ENCODE measurements at places on chromosomes 7 and 10.

DNA sequence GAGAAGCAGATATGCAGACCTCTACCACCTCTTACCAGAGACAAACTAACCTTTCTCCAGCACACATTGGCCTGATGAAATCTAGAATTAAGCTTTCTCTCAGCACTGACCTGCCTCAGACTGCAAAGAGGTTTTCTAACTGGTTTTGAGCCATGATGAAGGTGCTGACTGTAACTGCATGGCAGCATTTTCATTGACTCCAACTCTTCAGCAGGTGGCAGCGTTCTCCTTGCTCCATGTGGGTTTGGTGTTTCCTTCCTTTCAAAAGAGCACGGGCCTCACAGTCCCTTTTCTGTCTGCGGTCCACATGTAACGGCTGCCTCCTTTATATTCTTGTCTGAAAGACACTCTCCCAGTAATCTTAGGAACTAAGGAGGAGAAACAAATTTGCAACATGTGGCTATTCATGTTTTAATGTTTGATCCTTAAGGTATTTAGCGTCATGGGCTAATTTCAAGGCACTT is 12.6 kb downstream of the KLLN start:
- H3K27ac ChIP-seq, result no peak overlapping the region
- H3K27me3 ChIP-seq, result no peaks in the 10 kb centered on the region
- no peaks in the 10 kb centered on the region for H3K4me1 ChIP-seq
- no peaks in the 10 kb centered on the region for H3K36me3 ChIP-seq
- DNase-seq, result peak; percentile 43
- no peak overlapping the region for H3K4me3 ChIP-seq

DNA sequence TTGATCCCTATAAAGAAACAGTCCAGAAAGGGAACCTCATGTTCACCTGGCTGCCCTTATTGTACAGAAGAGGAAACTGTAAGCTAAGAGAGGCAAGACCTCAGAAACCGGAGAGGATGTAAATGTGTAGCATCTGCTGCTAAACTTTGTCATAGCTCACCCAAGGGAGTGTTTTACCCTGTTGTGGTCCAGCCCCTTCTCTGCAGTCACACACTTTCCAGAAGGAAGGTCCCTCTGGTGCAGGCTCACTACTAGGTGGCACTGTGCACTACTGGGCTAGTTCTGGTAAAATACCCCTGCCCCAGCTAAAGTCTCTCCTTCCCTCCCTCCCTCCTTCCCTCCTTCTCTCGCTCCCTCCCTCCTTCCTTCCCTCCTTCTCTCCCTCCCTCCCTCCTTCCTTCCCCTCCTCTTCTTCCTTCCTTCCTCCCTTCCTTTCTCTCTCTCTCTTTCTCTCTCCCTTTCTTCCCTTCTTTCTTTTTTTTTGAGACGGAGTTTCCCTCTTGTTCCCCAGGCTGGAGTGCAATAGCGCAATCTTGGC is 42.5 kb upstream of the LCOR start:
- DNase-seq, result no peak
- no peaks in the 10 kb centered on the region for H3K36me3 ChIP-seq
- no peak overlapping the region for H3K4me3 ChIP-seq
- no peaks in the 10 kb centered on the region for H3K4me1 ChIP-seq

DNA sequence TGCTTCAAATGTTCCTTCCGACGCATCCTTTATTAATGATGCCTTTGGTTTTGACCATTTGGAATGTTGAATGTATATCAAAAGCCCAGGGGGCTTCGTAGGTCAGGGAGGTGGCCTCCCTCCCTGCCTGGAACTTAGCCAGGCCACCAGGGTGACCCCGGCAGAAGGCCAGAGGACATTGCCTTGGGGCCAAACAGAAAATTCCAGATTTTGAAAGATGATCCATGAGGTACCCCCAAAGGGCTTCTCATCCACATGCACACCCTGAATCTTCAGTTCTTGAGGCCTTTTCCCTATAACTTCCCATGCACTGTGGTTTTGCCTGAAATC is 171.7 kb downstream of the ADAM12 start:
- H3K27me3 ChIP-seq, result peaks cover 2% of the 10 kb centered on the region
- no peaks in the 10 kb centered on the region for H3K4me1 ChIP-seq

- no peaks in the 10 kb centered on the region for H3K27me3 ChIP-seq
- no peaks in the 10 kb centered on the region for H3K36me3 ChIP-seq
- no peak overlapping the region for H3K27ac ChIP-seq
- DNase-seq, result no peak
- H3K4me1 ChIP-seq, result no peaks in the 10 kb centered on the region
- no peak overlapping the region for H3K4me3 ChIP-seq
Measured at GRCh38 chr7:69934144-69934903, 336.0 kb downstream of the AUTS2 start.

DNA sequence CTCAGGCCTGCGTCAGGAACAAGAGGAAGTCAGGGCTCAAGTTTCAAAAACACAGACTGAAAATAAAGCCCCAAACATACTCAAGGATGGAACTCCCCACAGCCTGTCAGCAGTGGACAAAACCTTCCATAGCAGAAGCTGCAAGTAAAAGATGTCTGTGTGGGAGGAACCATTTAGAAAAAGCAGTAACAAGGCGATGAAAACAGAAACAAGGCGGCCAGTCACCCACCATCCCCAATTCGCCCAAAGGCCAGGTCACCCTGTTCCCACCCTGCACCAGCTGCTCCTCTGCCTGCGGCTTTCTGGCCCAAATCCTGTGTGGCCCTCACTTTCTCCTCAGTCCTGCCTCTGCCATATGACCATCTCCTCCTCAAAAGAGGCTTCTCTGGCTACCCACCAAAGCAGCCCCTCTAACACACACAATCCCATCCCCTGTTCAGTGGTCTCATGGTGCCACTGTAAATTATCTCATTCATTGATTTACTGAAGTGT is 27.8 kb downstream of the KCNMA1 start:
- no peaks in the 10 kb centered on the region for H3K27me3 ChIP-seq
- H3K4me3 ChIP-seq, result no peak overlapping the region
- DNase-seq, result no peak
- H3K36me3 ChIP-seq, result no peaks in the 10 kb centered on the region
- H3K27ac ChIP-seq, result no peak overlapping the region

DNA sequence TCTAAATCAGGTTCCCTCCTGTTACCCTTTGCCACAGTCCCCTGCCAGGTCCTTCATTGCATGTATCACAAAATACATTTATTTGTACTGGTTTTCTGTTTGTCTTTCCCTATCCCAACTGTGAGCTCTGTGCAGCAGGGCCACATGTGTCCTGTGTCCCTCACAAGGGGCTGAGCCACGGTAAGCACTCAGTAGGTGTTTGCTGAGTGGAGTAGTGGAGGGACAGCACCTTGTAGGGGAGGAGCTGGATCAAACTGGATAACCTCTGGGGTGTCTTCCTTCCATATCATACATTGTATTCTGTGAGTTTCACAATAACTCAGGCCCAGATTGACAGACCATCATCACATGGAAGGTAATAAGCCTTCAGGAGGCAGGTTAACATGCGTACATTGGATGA is 25.9 kb downstream of the PIK3CG start:
- H3K36me3 ChIP-seq, result no peaks in the 10 kb centered on the region
- no peak for DNase-seq
- H3K27ac ChIP-seq, result no peak overlapping the region
- H3K4me1 ChIP-seq, result no peaks in the 10 kb centered on the region

DNA sequence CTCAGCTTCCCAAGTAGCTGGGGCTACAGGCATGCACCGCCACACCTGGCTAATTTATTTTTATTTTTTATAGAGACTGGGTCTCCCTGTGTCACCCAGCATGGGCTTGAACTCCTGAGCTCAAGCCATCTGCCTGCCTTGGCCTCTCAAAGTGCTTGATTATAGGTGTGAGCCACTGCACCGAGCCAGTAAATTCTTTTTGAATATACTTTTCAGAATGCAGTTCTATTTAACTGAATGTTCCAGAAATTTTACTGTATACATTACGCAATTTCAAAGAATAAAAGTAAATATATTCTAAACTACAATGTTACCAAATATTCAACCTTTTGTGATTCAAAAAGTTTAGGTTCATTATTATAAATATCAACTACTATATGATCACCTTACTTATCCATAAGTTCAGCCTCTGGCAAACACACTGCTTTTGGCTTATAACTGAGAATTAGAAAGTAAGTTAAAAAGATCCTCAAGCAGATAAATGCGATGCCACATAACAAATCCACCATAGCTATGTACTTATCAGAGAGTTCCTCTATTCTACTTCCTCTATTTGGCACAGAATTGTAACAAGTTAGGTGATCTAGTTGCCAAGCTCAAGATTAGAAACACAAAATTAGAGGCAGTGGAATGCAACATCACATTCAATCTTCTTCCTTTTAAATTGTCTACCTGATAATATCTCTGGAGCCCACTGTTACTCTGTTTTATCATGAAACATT is 118.2 kb downstream of the ANK3 start:
- no peaks in the 10 kb centered on the region for H3K4me1 ChIP-seq
- no peaks in the 10 kb centered on the region for H3K27me3 ChIP-seq
- no peak for DNase-seq
- H3K27ac ChIP-seq, result no peak overlapping the region

DNA sequence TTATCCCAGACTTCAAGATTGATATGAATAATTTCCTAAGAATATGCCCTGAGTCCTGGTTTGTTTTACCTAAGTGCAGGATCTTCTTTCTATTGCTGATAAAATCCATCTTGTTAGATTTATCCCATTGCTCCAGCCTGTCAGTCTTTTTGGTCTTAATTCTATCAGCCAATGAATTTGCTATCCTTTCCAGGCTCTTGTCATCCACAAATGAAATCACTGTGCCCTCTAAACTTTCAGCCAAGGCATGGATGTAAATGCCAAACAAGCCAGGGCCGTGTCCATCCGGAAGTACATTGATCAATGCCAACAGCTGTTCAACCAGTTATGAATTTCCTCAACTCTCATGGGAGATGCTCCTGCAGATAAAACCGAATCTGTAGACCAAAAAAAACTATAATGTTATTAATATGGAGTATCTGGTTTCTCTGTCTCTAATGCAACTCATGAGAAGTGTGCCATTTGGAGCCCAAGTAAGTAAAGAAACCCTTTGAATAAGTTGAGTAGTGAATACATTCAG is 40.0 kb downstream of the NPY start:
- H3K36me3 ChIP-seq, result no peaks in the 10 kb centered on the region
- DNase-seq, result no peak
- no peaks in the 10 kb centered on the region for H3K27me3 ChIP-seq
- no peak overlapping the region for H3K4me3 ChIP-seq
- no peaks in the 10 kb centered on the region for H3K4me1 ChIP-seq

DNA sequence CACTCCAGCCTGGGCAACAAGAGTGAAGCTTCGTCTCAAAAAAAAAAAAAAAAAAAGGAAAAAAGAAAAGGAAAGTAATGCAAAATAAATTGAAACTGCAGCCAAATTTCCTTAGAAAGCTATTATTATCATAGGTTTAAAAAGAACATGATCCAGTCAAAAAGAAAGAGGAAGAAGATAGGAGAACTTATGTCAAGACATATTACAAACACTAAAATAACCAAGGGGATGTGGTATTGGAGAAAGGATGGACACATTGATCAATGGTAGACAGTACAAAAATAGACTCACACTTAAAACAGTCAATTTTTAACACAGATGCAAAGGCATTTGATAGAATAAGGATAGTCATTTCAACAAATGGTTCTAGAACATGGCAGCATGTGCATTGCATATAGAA is 27.3 kb upstream of the PFKP start:
- H3K27me3 ChIP-seq, result no peaks in the 10 kb centered on the region
- no peak for DNase-seq
- H3K36me3 ChIP-seq, result no peaks in the 10 kb centered on the region
- no peak overlapping the region for H3K27ac ChIP-seq
- no peak overlapping the region for H3K4me3 ChIP-seq
- H3K4me1 ChIP-seq, result no peaks in the 10 kb centered on the region

DNA sequence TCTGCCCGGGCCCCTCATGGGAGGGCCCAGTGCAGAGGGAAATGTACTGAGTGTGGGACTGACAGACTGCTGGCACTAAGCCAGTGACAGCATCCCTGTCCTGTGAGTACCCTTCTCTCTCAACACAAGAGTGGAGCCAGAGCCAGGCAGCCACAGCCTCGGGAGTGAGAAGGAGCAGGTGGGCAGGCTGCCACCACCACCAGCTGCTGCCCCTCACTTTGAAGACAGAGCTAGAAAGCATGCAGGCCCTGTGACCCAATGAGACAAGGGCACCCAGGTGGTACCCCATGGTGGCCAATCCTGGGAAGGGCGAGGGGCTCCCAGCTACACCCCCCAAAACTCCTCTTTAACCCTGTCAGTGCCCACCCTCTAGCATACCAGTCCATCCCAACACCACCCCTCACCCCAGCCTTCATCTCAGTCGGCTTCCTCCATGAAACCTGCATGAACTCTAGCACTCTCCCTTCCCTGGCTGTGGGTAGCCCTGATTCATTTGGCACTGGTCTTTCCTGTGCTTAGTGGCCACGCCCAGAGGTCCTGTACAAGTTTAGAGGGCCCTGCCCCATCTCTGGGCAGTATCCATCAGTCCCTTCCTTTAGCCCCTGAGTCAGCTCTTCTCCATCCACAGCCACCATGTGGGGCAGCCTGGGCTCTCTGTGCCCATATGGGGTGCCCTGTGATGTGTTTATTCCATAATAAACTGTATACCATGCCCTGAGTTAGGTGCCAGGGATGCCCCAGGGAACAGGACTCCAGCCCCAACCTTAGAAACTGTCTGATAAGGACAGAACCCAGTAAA is 207.0 kb upstream of the ZMIZ1 start:
- no peak overlapping the region for H3K4me3 ChIP-seq
- H3K4me1 ChIP-seq, result no peaks in the 10 kb centered on the region
- no peaks in the 10 kb centered on the region for H3K36me3 ChIP-seq
- no peak for DNase-seq
- H3K27ac ChIP-seq, result no peak overlapping the region
- no peaks in the 10 kb centered on the region for H3K27me3 ChIP-seq

- no peak overlapping the region for H3K4me3 ChIP-seq
- H3K4me1 ChIP-seq, result peaks cover 52% of the 10 kb centered on the region
- peaks cover 53% of the 10 kb centered on the region for H3K36me3 ChIP-seq
- H3K27me3 ChIP-seq, result no peaks in the 10 kb centered on the region
- DNase-seq, result no peak
- no peak overlapping the region for H3K27ac ChIP-seq
Measured at GRCh38 chr7:26195867-26196657, 4.5 kb downstream of the HNRNPA2B1 start.

DNA sequence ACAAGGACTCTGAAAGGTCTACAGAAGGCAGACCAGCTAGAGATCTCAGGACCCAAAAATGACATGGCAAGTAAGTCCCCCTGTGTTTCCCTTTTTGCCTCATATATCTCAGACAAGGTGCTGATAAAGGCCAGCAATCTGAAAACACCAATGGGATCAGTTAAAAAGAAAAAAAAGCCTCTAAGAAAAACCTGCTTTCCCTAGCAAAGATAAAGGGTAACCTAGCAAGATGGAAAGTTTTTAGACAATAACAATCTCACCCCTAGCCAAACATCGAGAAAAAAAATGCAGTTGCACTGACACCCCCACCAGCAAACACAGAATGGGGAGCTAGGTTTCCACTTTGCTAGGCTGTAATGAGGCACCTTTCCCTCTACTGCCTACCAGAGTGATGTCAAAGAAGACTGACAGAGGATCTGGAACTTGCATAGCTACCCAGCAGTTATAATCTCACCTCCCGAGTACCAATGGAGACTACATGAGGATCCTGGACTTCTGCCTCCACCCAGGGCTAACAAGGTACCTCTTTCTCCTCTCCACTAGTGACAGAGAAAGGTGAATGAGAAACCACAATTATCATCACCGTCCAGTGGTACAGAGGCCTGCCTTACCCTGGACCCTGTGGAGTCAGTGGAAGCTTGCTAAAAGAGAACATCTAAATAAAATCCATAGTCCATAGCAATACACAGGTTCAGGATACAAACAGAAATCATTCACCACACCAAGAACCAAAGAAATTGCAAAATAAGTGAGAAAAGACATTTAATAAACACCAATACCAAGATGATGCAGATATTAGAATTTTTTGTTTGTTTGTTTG is 240.8 kb downstream of the ARHGAP12 start:
- H3K27me3 ChIP-seq, result no peaks in the 10 kb centered on the region
- H3K4me1 ChIP-seq, result no peaks in the 10 kb centered on the region
- H3K36me3 ChIP-seq, result no peaks in the 10 kb centered on the region
- H3K4me3 ChIP-seq, result no peak overlapping the region
- H3K27ac ChIP-seq, result no peak overlapping the region
